ENCODE measurements at places on chromosomes 11 and 22.

GRCh38 chr22:35539487-35539886, 1.1 kb upstream of the RASD2 start:
- DNase-seq, result no peak

DNA sequence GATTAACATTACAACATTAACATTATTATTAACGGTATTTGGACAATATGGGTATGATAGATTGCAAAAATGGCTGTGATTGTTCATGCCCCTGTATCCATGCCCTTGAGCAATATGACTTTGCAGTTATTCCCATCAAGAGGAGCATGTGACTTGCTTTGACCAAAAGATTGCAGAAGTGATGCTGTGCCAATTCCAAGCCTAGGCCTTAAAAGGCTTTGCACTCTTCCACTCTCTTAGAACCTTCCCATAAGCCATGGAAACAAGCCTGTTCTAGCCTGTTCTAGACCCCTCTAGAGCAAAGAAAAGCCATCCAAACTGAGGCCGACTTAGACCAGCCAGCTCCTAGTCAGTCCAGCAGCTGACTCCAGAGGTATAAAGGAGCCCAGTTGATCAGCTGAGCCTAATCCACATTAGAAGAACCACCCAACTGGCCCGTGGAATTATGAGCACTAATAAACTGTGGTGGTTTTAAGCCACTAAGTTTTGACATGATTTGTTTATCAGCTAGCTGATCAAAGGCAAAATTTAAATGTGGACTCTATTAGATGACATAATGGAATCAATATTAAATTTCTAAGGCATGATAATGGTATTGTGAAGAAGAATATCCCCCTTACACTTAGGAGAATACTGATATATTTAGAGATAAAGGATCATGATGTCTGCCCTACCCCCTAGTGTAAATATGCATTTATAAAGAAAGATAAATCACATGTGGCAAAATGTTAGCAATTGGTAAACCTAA, 28.6 kb downstream of the RAB30 start:
- no peak for DNase-seq

DNA sequence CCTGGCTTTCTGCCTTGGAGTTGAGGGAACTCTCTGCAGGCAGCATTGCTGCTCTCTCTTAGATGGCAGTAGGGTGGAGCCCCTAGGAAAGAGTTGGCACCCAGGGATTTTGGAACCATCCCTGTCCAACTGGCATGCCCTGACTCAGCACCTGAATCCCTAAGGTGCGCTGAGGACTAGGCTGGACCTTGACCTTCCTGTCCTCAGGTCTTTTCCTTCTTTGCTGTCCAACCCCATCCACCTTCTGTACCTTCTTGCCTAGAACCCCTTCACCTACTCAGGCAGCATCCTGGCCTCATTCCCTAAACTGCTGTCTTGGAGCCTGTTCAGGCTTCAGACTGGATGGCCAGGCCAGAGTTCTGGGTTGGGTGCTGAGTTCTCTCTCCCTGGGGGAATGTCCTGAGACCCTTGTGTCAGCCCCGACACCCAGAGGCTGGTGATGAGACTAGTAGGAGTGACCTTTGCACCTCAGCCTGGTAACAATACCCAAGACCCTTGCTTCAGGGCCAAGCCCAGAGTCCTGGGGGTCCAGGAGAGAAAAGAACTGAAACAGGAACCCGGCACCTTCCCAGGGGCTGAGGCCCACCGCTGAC, 2.5 kb upstream of the POLD4 start:
- DNase-seq, result no peak

- DNase-seq, result no peak
Observed at GRCh38 chr11:121437686-121438078, 14.4 kb upstream of the SORL1 start.

DNA sequence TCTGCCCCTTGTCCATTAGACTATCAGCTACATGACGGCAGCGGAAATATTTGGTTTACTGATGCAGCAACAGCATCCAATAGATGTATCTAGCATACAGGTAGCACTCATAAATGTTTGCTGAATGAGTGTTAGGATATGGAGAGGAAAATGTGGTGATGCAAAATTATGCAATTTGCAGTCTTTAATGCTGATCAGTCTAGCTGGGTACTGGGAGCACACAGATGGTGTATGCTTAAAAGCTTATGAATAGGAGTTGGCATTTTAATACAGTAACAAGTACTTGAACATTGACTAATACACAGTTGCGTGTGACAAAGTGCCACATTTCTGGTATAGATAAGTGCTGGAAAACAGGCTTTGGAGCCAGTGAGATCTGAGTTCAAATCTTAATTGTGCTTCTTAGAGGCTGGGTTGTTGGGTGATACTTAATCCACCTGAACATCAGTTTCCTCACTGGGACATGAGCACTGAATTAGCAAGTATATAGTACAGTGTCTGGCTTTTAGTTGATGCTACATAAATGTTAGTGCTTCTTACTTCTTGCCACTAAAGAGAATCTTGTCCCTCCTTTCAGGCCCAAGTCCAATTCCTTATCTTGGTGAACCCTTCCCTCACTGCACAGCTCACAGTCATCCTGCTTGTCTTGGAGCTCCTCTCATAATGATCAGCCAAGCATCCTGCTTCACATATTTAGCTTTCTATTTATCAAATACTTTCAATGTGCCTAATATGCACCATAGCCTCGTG, 99.6 kb downstream of the TIMP3 start:
- no peak for DNase-seq

DNA sequence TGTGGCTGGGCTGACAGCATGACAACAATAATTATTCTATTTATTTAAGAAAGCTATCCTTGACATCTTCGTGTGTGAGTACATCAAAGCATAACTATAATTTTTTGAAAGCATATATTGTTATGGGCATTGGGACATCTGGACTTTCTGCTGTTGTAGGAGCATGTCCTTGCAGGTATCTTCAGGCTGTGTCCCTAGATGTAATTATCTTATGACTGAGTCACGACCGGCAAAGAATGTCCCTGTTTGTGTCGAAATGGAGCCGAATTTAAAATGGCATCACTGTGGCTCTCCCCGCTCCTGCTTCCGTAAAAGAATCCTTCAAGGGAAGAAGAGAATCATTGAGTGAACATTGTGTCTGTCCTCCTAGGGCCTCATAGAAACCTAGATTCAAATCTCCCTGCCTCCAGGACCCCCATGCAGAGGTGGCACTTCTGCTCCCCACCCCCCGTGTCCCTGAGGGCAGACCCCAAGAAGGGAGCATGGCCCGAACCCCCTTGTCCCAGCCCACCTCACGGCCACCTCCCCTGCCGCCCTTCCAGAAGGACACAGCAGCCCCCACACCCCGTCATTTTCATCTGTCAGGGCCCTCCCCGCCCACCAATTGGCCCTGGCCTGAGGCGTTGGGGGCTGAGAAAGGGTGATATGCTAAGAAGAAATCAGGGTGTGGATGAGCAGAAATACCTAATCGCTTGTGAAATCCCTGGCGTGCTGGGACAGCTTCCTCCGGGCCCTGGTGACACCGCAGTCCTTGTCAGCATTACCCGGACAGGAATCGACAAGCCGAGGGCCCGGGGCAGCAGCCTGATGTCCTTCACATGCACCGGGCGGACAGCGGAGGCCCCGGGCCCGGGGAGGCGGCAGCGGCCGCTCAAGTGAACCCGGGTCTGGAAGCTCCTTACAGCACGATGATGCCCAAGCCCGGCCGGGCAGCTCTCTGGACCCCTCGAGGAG, 48.6 kb upstream of the SLC22A12 start:
- DNase-seq, result no peak

DNA sequence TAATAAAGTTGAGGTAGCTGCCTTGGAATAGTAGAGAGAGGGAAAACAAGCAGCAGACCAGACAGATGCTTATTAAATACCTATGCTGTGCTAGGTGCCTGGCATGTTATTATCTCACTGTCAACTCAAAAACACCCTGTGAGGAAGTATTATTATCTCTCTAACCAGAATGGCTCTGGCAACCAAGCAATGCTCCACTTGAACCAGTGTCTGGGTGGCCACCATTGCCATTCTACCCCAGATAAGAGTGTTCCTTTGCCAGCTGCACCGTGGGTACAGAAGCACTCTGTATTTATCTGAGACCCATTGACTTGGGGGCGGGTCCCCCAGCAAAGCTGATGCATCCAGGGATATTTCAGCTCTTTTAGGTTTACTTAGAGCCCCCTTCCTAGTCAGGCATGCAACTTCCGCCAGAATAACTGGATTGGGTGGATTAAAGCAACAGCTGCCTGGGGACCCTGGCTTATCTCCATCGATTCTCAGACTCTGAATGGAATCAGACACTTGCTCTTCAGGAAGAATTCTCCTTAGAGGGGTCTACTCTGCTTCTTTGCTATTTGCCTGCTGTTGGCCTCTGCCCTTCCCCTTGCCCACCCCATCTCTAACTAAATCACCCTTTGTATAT, 49.1 kb downstream of the RCN1 start:
- DNase-seq, result no peak

- no peak for DNase-seq
Observed at GRCh38 chr11:33940538-33940815, 48.6 kb upstream of the LMO2 start.

GRCh38 chr11:133238027-133238426, 294.3 kb downstream of the OPCML start:
- no peak for DNase-seq

DNA sequence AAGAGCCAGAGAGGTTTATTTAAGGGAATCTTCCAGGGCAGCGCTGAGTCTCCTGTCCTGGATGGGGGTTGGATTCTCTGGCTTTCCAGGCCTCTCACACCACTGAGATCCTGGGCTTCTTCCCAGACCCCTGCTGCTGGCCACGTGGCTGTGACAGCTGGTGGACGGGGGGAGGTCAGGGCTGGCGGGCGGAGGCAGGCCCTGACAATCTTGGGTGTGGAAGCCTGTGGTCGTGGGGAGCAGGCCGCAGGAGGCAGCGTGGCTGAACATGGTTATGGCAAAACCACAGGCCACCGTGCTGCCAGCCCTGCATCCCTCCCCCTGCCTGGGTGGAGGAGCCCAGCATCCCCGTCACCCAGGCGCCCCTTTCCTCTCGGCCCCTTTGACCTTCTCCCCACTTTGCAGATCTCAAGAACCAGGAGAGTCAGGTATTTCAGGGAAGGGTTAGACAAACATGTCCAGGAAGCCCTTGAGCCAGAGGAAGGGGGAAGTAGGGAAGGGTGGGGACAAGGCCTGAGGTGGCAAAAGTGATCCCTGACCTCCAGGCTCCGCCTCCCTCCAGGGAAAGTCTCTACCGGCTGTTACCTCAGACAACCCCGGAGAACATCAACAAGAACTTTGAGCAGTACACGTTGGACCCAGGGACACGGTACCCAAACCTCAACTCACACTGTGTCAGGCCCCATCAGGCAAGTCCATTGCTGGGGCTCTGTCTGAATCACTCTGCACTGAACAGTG, 111.8 kb downstream of the MICAL2 start:
- no peak for DNase-seq

DNA sequence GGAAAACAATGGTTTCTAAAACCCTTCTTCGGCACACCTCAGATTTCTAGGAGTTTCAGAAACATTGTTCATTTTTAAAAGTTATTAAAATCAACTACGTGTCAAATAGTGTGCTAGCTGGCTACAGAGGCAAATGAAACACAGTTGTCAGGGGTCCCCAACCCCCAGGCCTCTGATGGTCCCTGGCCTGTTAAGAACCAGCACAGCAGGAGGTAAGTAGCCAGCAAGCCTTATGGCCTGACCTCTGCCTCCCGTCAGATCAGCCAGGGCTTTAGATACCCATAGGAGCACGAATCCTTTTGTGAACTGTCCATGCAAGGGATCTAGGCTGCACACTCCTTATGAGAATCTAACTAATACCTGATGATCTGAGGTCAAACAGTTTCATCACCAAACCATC, 648.2 kb downstream of the FAM181B start:
- no peak for DNase-seq

DNA sequence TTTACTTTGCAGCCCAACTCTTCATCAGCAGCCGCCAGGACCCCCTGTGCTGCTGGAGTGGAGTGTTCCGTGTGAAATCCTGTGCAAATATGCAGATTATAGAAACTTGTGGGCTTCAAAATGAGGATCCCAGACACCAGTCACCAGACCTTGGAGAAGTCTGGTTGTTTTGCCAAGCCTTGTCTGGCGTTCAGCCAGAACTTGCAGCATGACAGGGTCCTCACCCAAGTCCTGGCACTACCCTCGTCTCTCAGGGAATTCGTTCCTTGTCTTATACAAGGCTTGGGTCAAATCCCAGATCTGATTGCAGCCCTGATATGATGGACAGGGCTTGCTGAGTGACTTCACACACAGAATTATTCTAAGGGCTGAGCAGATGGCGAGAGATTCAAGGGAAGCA, 18.9 kb downstream of the SHISAL1 start:
- DNase-seq, result no peak

- DNase-seq, result no peak
Observed at GRCh38 chr11:109940816-109941215, 152.4 kb upstream of the ZC3H12C start.
